H1 (cell line): ENCODE measurements at places on chromosomes 16 and 17.

DNA sequence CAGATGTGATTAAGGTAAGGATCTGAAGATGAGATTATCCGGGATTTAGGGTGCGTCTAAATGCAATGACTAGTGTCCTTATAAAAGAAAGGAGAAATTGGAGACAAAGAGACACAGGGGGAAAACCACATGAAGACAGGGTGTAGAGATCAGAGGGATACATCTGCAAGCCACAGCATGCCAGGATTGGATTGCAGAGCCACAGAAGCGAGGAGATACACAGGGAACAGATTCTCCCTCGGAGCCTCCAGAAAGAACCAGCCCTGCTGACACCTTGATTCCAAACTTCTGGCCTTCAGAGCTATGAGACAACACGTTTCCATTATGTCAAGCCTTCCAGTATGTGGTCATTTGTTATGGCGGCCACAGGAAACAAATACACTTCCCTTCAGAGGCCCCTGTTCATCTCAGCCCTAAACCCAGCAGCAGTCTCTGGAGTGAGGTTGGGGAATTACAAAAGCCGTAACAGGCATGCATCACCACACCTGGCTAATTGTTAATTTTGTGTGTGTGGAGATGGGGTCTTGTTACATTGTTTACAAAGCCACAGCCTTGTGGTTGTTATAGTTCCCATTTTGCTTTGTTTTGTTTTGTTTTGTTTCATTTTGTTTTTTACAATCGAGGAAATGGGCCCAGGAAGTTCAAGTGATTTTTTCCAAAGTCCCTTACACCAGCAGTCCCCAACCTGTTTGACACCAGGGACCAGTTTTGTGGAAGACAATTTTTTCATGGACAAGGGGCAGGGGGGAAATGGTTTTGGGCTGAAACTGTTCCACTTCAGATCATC is 51.6 kb upstream of the LYRM9 start:
- no peak for DNase-seq

DNA sequence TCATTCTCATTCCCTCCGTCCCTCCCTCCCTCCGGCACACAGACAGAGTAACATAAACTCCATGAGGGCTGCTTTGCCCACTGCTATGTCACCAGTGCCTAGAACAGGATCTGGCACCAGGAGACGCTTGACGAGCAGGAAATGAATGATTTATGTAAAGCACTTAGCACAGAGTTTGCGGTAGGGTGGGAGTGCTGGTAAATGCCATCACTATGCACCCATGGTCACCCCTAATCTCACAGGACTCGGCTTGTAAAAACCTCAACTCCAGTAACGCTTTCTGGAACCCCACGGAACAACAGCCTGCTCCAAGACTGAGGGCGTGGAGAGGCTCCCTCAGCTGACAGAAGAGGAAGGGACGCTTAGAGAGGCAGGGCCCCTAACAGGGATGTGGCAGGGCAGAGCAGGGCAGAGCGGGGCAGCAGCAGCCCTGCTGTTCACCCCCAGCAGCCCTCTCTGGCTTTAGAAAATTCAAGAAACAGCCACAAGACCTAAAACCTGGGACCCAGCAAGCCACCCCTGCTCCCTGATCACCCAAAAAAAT is 156.9 kb downstream of the C16orf78 start:
- no peak for DNase-seq

GRCh38 chr17:70158180-70158579 is 11.2 kb upstream of the KCNJ2 start:
- DNase-seq = no peak

DNA sequence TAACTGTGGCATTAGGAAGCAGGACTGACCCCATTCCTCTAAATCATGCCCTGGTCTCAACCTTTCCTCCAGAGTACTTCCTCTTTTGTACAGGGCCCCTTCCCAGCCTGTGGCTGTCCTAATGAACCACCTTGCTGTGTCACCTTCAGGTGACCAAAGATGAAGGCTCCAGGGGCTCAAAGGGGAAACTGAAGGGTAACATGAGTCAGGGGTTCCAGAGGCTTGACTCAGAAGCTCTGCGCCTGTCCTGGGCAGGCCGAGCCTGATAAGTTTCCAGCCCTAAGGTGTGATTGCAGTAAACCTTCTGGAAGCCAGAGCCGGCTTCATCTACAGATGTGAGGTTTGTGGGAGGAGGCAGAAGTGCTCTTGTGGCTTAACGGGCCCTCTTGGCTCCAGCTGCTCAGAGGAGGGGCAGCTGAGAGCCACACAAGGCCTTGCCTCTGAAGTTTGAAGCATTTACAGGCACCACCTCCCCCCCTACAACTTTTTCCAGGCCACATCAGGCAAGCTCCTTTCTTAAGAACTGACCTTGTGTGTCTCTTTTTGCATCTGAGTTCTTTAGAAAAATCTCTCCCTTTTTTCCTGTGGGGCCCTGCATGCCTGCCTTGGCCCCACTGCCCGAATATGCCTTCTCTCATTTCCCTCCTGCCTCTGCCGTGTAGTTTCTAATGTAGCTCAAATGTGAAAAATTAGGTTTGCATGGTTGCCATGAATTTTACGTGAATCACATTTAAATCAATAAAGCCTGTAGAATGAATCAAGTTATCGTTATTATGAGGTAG is 149.9 kb downstream of the CLEC16A start:
- no peak for DNase-seq

DNA sequence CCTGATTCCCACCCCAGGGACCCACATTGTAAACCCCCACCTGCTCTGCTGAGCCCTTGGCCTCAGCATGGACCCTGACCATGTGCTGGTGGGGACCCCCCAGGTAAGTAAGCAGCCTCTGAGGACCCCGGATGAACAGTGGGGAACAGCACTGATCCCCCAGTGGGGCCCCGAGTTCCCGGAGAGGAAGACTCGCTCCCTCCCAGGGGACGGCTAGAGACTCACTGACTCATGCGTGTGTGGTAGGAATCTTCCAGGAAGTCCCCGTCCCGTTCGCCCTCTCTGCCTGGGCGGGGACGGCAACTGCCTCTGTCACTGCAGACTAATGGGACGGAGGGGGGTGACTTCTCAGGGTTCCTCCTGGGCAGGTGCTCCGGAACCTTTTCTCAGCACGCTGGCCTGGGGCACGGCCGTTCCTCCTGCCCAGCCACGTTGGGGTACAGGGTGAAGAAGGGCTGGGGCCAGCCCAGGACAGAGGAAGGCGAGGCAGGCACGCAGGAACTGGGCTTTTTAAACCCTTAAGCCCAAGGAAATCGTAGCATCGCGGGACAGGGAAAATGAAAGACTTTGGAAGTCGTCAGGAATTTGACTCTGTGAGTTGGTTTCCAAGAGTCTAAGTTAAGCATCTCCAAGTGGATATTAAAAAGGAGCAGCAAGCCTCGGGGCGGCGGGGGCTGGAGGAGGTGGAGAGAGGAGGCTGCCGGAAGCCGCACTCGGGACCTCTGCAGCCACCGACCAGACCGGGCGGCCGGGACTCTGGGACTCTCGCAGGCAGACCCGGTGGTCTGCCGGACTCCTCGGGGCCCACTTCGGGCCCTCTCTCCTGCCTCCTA is 178.7 kb downstream of the SEC14L1 start:
- no peak for DNase-seq

- DNase-seq = no peak
These were observed 22.8 kb downstream of the PRKCB start for GRCh38 chr16:23858542-23858941.

GRCh38 chr17:79189305-79189704 is 114.7 kb downstream of the ENGASE start:
- no peak for DNase-seq

DNA sequence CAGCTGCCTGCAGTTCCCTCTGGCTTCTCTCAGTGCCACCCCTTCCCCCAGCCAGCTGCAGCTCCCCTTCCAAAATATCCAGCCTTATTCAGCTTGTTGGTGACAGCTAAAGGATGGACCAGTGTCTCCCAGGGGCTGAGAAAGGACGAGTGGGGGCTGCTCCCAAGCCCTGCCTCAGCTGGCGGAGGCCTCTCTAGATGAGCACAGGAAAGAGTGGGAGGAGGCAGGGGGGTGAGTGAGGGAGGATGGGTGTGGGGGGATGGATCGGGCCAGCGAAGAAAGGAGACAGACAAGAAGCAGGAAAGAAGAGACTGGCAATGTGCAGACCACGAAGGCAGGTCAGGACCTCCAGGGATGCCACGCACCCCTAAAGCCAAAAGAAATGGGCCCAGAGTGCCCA is 17.5 kb downstream of the PIPOX start:
- DNase-seq = no peak

GRCh38 chr16:68384288-68385161 is 63.8 kb downstream of the SMPD3 start:
- no peak for DNase-seq

GRCh38 chr17:13563866-13564265 is 37.9 kb downstream of the HS3ST3A1 start:
- no peak for DNase-seq

- no peak for DNase-seq
These were observed 194.6 kb upstream of the DYNLRB2 start for GRCh38 chr16:80346111-80346632.

- DNase-seq = no peak
These were observed 78.7 kb downstream of the VMP1 start for GRCh38 chr17:59786213-59786535.

DNA sequence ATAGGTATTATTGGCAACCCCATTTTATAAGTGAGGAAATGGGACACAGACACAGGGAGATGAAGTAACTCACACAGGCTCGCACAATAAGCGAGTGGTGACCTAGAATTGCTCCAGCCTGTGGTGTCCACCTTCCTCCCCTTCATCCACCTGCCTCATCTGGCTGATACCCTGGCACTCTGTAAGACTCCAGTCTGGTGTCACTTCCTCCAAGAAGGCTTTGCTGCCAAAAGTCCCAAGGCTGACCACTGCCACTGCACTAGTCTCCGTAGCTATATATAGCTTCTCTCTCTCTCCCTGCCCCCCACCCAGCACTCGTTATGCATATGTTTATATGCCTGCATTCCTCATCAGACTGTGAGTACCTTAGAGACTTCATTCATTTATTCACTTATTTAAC is 66.1 kb upstream of the SREBF1 start:
- DNase-seq = no peak

- no peak for DNase-seq
These were observed 18.5 kb downstream of the NMRAL1 start for GRCh38 chr16:4455951-4456350.

DNA sequence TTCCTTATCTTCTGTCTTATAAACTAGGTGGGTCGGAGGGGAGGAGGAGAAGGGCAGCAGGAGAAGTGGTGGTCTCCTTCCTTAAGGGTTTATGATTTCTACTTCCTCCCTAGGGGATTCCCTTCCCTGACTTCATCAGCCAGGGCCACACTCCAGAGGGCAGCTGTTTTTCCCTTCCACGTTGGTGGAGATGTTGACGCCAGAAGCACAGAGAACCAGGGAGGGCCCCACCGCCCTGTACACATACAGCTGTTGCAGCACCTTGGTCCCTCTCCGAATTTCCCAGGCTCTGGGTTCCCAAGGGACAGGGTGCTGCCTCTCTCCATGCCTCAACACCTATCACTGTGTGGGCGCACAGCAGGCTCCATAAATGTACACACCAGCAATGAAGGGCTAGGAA is 5.6 kb upstream of the SLC6A4 start:
- no peak for DNase-seq

DNA sequence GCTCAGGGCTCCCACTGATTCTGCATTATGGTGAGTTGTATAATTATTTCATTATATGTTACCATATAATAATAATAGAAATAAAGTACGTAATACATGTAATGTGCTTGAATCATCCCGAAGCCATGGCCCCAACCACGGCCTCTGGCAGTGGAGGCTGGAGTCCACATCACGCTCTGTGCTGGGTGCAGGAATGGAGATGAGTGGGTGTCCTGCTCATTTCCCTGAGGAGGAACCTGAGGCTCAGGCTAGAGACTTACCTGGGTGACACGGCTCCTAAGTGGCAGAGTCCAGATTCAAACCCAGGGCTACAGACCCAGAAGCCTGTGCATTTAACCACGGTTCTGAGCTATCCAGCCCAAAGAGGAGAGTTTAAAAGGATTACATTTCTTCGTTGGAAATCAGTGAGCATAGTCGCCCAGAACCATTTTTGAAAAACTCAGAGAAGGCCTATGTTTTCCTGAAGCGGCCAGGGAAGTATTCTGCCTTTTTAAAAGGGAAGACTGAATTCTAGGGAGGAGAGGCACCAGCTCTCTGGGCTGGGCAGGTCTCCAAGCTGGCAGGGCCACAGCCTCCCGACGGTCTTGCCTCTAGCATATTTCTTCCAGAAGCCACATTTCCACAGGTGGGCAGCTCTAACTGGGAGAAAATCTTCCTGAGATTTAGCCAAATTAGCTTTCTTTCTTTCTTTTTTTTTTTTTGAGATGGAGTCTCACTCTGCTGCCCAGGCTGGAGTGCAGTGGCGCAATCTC is 6.7 kb downstream of the IL4R start:
- DNase-seq = no peak

DNA sequence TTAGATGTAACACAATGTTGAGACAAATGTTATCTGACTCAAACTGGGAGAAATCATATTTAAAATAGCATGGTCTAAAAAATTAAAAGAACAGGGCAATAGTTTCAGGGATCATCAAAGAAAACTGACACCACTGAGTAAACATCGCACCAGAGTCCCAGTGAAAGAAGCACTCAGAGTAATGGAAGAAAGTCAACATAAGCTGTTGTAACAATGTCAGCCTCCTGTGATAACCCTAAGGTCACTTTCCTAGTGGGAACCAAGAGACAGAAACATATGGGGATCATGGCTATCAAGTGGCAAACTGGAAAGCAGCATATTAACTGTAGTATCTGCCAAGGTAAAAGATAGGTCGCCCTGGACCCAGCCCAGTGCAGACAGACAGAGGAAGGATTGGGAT is 160.8 kb downstream of the CA10 start:
- DNase-seq = no peak

GRCh38 chr16:83981799-83982198 is 13.8 kb downstream of the NECAB2 start:
- DNase-seq = no peak

DNA sequence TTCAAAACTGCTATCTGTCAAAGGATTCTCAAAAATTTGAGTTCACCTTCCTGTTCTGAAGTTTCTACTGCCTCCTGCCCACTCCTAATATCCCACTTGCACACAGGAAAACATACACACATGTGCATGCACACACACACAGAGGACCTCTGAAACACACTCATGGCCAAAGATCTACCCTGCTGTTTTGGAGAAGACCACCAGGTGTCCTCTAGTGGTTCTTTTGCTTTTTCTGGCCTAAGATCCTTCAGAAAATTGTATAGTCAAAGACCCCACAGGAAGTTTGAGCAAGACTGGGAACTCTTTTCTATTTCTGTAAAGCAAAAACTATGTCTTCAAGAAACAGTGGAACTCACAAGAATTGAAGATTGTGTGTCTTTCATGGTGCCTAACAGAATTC is 90.2 kb downstream of the CDH8 start:
- no peak for DNase-seq

GRCh38 chr17:81097943-81098308 is 63.0 kb downstream of the BAIAP2 start:
- DNase-seq = no peak

DNA sequence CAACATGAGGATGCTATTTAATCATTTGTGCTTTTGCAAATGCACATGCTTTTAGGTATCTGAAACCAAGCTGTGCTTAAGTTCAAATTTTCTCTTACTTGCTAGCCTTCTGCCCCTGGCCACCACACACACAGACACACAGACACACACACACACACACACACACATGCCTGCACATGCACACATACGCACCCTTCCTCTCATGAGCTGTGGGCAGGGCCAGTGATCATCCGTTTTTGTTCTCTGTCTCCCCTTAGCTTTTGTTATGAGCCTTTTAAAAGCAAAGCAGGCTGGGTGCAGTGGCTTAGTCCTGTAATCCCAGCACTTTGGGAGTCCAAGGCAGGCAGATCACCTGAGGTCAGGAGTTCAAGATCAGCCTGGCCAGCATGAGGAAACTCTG is 34.2 kb downstream of the CD300LF start:
- no peak for DNase-seq
